ENCODE measurements at places on chromosomes 11 and 22.

- DNase-seq, result no peak
Measured at GRCh38 chr11:95296621-95297025, 65.6 kb upstream of the SESN3 start.

GRCh38 chr11:92979176-92979575 lies 9.7 kb downstream of the MTNR1B start:
- no peak for DNase-seq

- no peak for DNase-seq
Measured at GRCh38 chr11:83427501-83427900, 141.3 kb upstream of the CCDC90B start.

DNA sequence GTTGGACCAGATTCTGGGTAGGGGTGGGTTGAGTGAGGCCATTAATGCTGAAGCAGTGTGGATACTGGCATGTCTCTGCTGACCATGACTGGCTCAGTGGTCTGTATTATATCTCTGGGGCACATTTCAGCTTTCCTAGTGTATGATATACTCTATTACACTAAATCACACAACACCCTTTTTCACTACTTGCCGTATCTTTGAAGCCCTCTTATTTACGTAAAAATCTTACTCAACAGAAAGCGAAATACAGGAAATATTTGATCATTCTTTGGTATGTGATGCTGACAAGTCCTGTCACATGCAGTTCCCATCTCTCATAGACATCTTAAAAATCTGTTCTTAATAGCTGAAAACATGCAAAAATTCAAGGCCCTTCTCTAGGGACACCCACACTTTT lies 40.3 kb downstream of the OR5B17 start:
- DNase-seq, result no peak

DNA sequence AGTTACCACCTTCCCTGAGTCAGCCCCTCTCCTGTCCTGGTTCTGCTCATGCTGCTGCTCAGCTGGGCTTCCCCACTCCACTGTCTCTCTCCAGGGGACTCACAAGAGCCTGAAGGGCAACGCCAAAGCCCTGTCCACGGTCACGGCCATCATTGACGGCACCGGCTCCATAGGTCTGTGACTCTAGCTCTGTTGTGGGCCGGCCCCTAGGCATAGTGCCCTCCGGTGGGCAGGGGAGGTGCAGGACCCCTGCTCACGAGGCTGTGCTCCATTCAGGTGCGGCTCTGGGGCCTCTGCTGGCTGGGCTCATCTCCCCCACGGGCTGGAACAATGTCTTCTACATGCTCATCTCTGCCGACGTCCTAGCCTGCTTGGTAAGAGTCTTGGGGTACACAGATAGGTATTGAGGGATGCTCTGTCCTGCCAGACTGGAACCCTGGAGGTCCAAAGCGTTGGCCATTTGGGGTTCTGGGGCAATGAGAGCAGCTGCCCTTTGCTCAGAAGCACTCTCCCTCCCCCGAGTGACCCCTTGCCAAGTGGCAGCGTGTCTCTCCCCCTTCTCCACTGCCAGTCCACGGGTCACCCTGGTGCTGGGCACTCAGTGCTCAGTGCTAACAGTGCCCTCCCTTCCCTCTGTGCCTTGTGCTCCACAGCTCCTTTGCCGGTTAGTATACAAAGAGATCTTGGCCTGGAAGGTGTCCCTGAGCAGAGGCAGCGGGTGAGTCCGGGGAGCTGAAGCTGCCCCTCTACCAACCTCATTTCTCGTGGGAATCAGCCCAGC lies 22.4 kb downstream of the SLC37A2 start:
- DNase-seq, result no peak

DNA sequence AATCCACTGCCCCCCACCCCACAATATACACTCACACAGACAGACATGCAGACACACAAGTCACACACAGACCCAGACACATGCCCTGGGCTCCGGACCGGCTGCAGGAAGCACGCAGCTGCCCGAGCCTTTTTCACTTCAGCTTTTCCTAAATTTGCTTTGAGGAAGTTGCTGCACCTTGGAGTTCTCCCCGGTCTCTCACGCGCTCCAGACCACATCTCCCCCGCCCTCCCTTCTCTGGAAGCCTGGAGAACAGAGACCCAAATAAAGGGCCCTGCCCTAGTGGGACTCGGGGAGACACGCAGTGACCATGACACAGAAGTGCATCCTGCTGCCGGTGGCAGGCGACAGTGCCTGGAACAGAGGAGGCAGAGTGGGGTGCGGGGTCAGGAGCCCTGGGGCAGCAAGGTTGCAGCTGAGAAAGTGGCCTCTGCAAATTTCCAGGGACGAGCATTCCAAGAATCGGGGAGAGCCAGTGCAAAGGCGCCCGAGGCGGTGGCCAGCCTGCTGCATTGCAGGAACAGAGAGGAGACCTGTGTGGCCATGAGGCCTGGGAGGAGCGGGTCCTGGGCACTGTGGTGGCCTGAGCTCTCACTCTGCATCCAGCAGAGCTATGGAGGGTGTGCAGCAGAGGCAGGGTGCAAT lies 19.1 kb downstream of the RPL3 start:
- no peak for DNase-seq

DNA sequence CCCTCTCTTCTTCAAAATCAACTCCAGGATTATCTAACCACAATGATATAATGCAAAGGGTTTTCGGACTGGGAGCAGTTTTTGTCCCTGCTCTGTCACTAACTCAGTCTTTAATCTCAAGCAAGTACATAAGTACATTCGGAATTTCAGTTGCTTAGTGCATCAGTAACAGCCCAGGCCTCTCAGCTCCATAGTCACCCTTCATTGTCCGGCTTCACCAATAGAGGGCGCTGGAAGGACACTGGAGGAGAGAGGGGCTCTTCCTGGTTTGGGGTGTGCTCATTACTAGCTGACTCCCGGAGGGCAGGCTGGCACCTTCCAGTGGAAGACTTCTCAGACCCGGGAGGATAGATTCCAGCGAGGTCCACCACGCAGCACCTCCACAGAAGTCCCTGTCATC lies 90.4 kb upstream of the PDGFD start:
- DNase-seq, result no peak

DNA sequence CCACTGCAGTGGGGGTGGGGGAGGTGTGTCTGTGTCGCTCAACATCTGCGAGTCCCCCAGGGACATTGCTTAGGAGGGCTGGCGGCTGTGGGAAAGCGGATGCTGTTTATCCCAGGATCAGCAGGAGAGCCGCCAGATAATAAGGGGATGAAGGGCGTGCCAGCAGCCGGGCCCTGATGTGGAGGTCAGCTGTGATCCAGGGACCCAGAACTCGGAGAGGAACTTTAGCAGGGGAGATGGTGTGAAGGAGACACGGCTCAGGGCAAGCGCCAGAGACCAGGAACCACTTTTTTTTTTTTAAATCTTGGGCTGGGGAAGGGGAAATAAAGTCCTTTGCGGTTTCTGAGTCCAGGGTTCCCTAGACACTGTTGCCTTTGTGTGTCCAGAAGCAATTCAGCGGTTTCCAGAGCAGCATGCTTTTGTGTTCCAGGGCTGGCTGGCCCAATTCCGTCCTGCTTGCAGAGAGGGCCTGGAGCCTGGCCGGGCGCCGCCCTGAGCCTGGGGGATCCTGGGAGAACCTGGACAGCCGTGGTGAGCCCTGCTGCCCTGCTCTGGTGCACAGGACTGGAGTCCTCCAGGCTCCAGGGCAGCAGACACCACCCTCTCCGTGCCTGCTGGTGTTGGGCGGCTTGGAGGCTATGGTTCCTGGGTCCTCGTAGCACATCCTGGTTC lies at the start of gene GRAMD4:
TSS of gene GRAMD4 (plus strand) at position 557 of the 672 bp plus-strand sequence. CDS start 6,414 bp downstream, outside the sequence.
- no peak for DNase-seq

DNA sequence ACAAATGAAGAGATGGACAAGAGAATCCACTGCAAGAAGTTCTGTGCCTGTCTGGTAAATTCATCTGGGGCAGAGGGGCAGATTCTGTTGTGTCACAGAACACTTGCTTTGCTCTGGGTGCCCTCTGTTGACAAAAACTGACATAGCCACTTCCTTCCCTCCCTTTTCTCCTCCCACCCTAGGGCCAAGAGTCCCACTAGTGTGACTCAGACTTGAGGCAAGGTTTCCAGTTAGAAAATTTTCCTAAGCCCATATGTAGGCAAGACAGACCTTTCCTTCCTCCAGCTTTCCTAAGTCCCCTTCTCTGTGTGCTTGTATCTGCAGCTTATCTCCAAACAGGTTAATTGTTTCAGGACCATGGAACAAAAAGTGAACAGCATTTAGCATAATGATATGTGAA lies 106.8 kb downstream of the RBFOX2 start:
- DNase-seq, result no peak

GRCh38 chr11:128734103-128734831 lies 40.4 kb downstream of the FLI1 start:
- DNase-seq, result no peak

GRCh38 chr11:83257761-83258168 lies 28.4 kb downstream of the CCDC90B start:
- no peak for DNase-seq

GRCh38 chr22:38564669-38565068 lies 5.3 kb downstream of the DMC1 start:
- no peak for DNase-seq

DNA sequence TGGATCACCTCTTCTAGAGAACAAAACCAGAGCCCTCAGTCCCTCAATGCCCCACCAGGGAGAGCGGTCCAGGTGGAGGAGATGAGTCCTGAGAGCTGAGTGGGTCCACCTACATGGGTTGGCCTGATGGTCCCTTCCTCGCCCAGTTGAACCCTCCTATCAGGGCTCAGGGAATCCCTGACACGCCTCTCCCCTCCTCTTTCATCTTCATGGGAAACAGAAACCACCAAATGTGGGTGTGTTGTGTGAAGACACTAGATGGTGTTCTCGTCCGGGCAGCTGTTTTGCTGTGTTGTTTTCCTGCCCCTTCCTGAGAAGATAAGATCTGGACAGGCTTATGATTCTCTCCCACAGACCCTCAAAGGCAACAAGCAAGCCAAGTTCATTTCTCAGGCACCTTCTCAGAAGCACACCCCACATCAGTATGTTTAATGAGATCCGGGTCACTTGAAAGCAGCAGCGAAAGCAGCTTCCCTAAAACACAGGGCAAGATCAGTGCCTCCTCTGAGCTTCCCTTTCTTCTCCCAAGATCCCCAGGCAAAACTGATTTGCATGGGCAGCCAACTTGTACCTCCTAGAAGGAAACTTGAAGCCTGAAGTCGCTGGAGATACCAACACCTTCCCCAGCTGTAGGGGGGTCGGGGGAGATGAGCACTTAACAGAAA lies 35.3 kb upstream of the POU2AF1 start:
- no peak for DNase-seq

GRCh38 chr11:107669191-107669740 lies 42.6 kb downstream of the SLN start:
- DNase-seq, result no peak

- no peak for DNase-seq
Measured at GRCh38 chr11:110728476-110728875, 16.2 kb upstream of the ARHGAP20 start.

DNA sequence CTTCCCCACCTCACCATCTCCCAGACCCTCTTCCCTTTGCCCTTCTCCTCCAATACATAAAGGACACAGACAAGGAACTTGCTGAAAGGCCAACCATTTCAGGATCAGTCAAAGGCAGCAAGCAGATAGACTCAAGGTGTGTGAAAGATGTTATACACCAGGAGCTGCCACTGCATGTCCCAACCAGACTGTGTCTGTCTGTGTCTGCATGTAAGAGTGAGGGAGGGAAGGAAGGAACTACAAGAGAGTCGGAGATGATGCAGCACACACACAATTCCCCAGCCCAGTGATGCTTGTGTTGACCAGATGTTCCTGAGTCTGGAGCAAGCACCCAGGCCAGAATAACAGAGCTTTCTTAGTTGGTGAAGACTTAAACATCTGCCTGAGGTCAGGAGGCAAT lies 58.2 kb downstream of the TIMP3 start:
- no peak for DNase-seq

GRCh38 chr11:110038201-110038600 lies 55.0 kb upstream of the ZC3H12C start:
- DNase-seq, result no peak

- DNase-seq, result no peak
Measured at GRCh38 chr11:45332276-45332934, 46.3 kb upstream of the SYT13 start.

DNA sequence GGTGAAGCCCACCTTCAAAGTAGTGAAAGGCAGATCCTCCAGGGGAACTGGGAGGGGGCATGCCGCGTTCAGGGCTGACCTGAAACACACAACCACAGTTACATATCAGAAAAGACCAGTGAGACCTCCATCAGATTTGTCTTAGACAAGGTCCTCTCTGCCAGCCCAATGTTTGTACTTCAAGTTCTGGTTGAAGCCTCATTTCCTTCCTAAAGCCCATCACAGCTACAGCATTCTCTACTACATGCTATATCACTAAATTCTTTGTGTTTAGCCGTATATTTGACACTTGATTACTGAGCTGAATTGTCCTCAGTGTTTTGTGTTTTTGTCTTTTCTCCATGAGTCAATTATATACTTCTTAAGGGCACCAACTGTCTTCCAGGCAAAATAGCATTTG lies 40.1 kb downstream of the PI4KA start:
- no peak for DNase-seq

GRCh38 chr11:116984589-116984988 lies 113.6 kb downstream of the SIK3 start:
- DNase-seq, result no peak

DNA sequence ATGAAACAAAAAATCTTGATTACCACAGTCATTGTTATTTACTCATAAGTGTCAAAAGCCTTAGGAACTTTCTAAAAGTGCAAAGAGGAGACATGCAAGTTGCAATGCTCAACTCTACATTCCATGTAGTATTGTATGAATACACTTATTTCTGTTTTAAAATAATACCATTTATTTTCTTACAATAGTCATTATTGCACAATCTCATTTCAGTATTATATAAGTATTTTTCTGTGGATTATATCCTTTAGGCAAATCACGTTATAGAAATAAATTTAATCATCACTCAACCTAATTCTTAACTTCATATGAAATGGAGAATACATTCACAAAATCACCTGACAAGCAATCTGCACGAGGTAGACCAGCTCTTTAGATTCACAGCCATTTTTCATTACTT lies 98.8 kb downstream of the ARHGAP32 start:
- no peak for DNase-seq

DNA sequence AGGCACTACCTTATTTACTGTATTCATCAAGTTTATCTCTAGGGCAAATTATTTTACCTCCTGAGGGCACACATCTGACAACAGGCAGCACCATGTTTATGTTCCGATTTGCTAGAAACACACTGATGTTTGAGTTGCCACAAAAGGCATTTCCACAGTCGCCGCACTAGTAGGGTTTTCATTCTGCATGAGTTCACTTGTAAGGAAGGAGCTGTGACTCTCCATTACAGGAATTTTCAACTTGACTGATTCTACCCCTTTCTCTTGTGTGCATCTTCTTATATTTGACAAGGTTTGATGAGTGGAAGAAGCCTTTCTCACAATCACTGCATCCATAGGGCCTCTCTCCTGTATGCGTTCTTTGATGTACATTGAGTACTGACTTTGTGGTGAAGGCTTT lies 455.9 kb upstream of the CNTN5 start:
- no peak for DNase-seq

Data from stimulated activated CD4-positive, alpha-beta T cell treated with anti-CD3 and anti-CD28 coated beads, Interleukin-1b, Interleukin-23, amount 100 ng/mL, for 1 hour (primary cell).